Stimulated activated CD8-positive, alpha-beta memory T cell treated with anti-CD3 and anti-CD28 coated beads, Interleukin-7, amount 100 ng/mL, for 1 hour (primary cell): ENCODE measurements at places on chromosomes 6 and 20.
A peak's percentile ranks its signal among the peaks of the same experiment; 100 is the strongest.

GRCh38 chr6:18506382-18507017, 119.3 kb downstream of the RNF144B start:
- no peak for DNase-seq

GRCh38 chr6:143294265-143294860, 156.1 kb downstream of the ADAT2 start:
- no peak for DNase-seq

DNA sequence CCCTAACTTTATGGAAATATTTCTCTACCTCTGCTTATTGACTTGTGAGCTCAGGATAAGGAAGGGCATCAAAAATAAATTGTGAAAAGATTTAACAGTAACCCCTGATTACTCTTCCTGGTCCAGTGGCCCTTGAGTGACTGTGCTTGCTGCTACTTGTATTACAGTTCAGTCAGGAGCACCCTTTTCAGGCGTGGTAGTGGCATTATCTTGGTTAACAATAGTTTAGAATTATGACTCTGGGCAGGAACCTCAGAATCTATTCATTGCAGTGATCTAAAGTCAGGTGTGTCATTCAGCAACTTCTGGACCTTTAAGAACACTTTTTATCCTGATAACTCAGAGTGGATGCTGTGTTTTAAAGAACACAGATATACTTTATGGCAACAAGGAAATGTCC, 43.4 kb downstream of the FAM135A start:
- no peak for DNase-seq

DNA sequence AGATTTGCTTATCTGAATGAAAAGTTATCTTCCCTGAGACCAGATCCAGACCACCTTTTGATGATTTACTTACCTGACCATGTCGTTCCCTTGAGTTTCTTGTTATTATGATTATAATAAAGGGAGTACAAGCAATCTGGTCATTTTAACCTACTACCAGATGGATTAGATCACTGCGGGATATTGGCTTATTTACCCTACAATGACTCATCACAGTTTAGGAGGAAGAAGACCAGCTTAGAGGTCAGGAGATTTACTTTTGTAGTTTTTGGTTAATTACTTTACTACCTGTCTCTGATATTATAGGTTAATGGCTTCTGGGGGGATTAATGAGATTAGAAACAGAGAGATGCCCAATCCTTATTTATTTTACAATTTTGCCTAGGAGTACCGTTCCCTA, 10.7 kb downstream of the PKIB start:
- no peak for DNase-seq

DNA sequence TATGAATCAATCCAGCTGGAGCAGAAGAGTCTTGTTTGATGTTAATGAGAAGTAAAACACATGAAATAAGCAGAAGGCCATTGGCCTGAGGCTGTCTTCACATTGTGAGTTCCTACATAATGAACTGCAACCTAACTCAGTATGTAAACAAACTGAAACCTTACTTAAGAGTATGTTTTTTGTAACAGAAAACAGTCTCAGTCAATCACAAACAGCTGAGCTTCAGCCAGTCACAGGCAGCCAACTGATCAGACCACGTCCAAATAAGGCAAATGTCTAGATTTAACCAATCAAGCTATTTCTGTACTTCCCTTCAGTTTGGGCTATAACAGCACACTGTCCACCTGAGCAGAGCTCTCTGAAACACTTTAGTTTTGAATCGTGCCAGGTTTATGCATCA, 234.7 kb downstream of the TRDN start:
- DNase-seq = no peak

DNA sequence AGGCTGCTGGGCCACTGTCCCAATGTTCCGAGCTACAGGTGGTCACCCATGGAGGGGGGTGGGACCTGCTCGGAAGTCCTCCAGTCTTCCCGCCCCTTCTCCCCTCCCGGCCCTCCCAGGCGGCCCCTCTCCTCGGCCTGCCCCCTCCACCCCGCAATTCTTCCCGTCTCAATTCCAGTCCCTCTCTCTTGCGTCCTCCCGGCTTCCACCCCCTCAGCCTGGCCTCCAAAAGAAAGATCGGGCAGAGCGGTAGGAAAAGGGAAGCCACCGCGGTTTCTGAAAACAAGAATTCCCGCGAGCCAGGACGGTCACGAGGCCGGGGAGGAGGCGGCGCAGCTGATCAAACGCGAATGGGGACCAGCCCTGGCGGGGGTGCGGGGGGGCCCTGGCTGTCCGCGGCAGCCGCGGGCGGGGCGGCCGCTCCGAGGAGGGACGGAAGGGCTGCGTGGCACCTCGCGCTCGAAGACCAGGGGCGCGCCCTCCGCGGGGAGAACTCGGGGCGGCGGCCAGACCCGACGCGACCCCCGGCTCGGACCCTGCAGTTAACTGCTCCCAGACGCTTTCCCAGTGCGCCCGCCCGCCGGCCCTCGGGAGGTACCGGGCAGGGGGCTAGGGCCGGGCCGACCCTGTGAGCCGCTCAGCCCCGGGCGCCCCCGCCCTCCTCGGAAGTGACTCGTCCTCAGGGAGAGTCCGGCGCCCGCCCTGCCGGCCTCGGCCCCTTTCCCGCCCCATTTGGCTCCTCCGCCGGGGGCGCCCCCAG, 1.0 kb downstream of the PXDC1 start:
- DNase-seq = no peak

DNA sequence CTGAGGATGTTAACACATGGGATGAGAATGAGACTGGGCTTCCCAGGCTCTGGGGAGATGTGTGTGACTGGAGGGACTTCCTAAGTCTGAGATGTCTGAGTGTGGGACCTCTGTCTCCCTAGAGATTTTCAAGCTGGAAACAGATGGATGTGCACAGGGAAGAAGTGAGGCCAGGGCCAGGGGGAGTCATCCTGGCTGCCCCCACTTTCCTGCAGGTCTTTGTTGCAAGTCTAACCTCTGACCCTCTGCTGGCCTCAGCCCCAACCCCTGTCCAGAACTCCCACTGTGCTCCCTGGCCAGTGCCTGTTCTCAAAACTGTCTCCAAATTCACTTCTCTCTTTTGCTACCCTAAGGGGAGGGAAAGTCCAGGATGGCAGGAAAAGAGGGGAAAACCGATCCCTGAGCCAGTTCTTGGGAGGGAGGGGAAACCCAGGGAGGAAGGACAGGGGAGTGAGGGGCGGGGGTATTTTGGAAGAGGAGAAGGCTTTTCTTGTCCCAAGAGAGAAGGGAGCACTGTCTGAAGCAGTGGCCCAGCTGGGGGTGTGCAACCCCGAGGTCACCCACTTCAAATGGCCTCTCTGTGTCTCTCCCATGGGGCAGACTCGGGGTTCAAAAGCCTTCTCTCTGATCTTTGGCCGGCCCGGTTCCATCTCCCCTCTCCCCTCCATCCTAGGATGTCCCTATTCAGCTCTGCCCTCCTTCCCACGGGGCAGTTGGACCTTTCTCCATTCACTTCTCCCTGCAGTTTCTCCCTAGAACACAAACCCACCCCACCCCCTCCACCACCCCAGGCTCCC, 3.1 kb downstream of the PPP1R18 start:
- DNase-seq = no peak

- no peak for DNase-seq
Measured at GRCh38 chr20:14580418-14581074, 243.1 kb upstream of the FLRT3 start.

DNA sequence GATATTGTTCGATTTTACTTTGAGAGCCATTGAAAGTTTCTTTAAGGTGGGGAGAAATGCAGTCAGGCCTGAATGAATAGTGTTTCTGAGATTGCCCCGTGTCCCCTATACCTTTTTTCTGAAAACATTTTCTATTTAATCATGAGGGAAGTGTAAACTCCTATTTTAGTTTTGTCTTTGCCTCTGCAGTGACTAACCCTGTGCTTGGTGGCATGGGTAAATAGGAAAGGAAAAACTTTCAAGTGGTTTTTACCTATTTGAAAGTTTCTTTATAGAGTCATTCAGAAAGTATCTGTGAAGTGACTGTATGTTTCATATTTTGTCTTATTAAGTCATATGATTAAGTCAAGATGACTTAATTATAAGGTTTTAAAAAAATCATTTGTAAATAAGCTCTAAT, 14.5 kb downstream of the SNRNP48 start:
- no peak for DNase-seq

DNA sequence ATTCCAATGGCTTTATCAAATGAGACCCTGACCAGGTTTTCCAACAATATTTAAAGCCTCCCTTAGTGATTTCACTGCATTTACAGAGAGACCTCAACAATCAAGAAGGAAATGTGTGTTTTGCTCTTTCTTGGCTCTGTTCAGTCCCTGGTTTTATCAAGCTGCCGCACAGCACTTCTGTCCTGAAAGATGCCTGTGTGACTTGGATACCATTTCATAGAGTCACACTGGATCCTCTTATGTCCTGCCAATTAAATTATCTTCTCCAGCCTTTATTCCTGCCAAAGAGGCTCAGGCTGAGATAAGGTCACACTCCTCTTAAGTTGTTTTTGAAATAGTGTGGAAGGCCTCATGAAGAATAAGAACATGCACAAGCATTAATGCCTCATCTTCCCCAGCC, 197.0 kb upstream of the RNF217 start:
- no peak for DNase-seq

- DNase-seq = no peak
Measured at GRCh38 chr20:19789446-19789845, 31.4 kb downstream of the RIN2 start.

GRCh38 chr6:79353226-79353625, 118.7 kb upstream of the HMGN3 start:
- no peak for DNase-seq

GRCh38 chr6:110828396-110828795, 13.1 kb upstream of the CDK19 start:
- no peak for DNase-seq

DNA sequence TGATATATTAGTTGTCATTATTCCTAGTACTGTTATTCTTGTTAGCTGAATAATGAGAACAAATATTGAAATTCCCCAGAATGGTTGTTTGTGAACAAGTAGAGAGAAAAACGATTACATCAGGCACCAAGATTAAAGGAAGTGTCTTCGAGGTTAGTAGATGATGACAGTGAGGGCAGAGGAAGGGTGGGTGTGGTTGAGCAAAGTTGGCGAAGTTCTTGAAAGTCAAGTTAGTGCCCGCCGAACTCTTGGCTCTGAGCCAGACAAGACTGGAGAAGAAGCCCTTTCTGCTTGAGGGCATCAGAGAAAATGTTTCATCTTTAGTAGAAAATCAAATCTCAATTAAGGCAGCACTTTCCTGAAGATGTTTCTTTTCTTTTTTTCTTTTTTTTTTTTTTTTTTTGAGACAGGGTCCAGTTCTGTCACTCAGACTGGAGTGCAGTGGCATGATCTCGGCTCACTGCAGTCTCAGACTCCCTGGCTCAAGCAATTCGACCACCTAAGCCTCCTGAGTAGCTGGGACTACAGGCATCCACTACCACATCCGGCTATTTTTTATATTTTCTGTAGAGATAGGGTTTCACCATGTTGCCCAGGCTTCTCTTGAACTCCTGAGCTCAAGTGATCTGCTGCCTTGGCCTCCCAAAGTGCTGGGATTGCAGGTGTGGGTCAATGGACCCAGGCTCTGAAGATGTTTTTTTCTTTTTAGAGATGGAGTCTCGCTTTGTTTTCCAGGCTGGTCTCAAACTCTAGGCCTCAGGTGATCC, 77.1 kb downstream of the SGK1 start:
- DNase-seq = peak; percentile 75

GRCh38 chr6:80287112-80287511, 180.6 kb downstream of the BCKDHB start:
- DNase-seq = no peak

GRCh38 chr20:51444922-51445438, 97.5 kb downstream of the NFATC2 start:
- no peak for DNase-seq

GRCh38 chr6:25138934-25139415, 140.2 kb upstream of the CARMIL1 start:
- no peak for DNase-seq

GRCh38 chr6:147983581-147984366, 358.9 kb upstream of the SASH1 start:
- DNase-seq = no peak

DNA sequence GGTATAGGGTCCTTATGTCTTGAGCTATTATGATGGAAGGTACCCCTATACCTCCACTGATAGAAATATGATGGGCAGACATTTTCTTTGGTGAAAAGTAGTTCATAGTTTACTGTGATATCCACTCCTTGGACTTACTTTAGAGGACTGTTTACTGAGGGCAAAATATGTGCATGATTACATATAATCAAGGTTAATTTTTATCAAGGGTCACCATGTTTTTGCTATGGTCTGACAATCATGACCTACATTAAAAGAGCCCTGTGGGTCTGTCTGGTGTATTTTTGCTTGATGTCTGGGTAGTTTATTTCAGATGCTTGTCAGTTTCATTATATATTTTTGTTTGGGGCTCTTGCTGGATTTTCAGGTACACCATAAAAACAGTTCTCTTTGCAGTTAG, 40.1 kb downstream of the CDKAL1 start:
- no peak for DNase-seq

DNA sequence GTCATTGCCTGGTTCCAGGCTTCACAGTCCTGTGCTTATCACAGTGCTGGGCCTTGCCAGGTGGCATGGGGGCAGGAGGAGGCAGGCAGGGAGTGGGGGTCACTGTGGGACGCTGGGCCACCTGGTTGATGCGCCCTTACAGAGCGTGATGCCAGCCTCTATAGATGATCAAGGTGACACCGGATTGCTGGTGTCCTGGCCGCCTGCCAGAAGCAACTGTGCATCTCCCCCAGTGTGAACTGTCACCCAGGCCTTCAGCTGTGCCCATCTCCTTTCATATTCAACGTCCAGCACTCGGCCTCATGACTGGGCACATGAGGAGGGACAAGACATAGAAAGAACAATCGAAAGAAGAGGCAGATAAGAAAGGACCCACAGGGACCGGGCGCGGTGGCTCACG, 318.9 kb downstream of the TAF4 start:
- DNase-seq = no peak

DNA sequence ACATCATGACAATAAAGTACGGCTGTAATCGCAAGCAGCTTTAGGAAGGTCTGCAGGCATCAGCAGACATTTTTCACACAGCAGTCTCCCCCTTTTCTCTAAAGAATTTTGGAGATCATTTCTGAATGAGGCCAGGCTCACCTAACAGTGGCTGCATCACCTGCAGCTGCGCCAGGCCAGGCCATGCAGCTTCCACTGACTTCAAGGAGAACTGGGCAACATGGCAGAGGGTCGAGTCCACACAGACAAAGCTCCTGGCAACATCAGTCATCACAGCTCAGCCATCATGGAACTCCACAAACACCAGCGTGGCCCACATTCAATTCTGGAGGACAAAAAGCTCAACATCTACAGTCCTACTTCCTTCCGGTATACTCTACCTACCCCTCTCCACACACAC, 17.8 kb upstream of the FOXC1 start:
- DNase-seq = no peak
